ENCODE measurements at places on chromosomes 1 and 21.

GRCh38 chr1:61782771-61783170, 40.5 kb downstream of the PATJ start:
- no peak for DNase-seq

GRCh38 chr1:109719337-109719837, 7.3 kb downstream of the GSTM5 start:
- no peak for DNase-seq

DNA sequence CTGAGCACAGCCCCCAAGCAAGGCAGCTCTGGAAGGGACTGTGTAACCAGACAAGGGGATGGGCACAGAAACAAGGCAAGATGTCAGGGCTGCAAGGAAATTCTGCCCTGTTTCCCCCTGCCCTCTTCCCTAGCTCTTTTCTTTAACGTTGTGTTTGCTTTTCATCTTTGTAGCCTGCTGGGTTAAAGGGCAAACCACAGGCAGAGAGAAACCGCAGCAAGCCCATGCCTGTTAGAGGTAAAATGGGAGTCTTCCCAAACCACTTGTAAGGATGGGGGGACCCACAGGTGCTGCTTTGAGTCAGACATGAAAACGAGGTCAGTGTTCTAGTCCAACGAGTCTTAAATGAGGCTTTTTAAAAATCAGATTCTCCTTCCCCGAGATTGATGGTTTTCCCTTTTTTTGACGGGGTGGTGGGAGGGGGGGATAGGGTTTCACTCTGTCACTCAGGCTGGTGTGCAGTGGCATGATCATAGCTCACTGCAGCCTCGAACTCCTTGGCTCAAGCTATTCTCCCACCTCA, 13.3 kb downstream of the TGFBR3 start:
- DNase-seq = no peak

DNA sequence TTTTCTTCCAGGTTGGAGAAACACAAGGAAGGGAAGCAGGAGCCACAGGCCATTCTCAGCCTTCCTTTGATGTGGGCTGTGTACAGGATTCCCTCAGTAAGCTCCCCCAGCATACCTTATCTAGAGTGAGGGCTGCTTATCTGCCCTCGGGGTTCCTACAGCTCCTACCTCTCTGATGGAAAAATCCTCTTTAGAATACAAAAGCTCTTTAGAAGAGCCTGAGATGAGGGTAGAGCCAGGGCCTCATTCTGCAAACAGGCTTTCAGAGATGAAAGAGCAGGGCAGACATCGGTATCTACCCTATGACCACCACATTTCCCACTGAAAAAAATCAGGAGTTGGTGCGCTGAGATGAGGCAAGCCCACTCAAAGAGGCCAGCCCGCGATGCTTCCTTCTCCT, 85.1 kb downstream of the PLPP3 start:
- no peak for DNase-seq

GRCh38 chr1:27136998-27137542, 17.9 kb downstream of the SLC9A1 start:
- DNase-seq = no peak

- no peak for DNase-seq
Measured at GRCh38 chr1:71276466-71276865, 195.6 kb upstream of the ZRANB2 start.

GRCh38 chr1:218495931-218496330, 150.8 kb downstream of the TGFB2 start:
- no peak for DNase-seq

- DNase-seq = no peak
Measured at GRCh38 chr1:54498383-54499096, 49.5 kb upstream of the ACOT11 start.

GRCh38 chr1:51072043-51072439, 30.0 kb upstream of the C1orf185 start:
- DNase-seq = no peak

DNA sequence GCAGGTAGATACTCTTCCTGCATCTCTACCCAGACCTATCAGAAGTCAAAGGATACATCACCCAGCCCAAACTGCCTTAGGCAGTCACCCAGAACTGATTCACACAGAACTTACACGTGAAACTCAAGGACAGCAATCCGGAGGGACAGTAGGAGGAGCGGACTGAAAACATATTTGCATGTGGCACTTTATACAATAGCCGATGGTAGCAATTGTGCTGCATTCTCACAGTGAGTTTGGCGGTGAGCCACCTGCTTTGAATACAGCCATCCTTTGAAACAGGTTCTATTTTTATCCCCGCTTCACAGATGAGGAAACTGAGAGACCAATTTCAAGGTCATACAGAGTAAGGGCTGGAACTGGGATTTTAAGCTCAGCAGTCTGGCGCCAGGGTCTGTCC, 69.5 kb downstream of the EDEM3 start:
- DNase-seq = no peak

DNA sequence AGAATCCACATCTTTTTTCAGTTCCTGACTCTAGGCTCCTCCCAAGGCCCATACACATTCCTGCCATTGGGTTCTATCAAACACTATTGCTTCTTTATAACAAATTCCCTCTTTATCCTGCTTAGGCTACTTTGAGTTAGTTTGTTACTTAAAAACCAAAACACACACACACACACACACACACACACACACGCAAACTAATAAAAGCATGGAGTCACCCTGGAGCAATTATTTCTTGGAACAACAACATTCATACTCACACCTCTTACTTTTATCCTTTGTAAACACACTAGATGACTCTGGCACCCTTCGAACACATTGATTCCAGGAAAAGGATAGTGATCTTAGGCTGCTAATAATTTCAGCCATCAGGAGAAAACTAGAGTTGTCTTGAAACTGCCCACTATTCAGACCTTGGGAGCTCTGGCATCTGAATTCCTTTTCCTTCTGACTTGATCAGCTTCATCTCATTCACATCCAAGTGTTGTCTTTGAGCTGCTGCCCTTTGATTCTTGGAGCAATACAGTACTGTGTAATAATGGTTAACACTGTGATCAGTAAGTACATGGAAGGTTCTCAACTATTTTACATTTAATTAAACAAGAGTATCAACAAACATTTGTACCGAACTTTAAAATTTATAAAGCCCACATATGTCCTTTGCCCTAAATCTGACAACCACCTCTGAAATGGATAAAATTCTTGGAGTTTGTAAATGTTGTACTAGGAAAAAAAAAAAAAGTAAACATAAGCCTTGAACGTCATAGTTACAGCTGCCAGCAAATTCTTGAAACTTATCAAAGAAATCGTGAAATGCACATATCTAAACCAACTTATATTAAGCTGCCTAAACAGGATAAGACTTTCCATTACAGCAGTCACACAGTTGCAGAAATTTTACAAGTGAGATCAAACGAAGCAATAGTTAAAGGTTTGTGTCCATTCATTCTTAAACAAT, 2.8 kb upstream of the SEC22B start:
- DNase-seq = peak; percentile 8

- DNase-seq = no peak
Measured at GRCh38 chr1:231940701-231941100, 314.1 kb downstream of the DISC1 start.

- DNase-seq = no peak
Measured at GRCh38 chr1:201573030-201573429, 34.1 kb downstream of the NAV1 start.

GRCh38 chr1:240555524-240555923, 56.4 kb downstream of the GREM2 start:
- DNase-seq = no peak

DNA sequence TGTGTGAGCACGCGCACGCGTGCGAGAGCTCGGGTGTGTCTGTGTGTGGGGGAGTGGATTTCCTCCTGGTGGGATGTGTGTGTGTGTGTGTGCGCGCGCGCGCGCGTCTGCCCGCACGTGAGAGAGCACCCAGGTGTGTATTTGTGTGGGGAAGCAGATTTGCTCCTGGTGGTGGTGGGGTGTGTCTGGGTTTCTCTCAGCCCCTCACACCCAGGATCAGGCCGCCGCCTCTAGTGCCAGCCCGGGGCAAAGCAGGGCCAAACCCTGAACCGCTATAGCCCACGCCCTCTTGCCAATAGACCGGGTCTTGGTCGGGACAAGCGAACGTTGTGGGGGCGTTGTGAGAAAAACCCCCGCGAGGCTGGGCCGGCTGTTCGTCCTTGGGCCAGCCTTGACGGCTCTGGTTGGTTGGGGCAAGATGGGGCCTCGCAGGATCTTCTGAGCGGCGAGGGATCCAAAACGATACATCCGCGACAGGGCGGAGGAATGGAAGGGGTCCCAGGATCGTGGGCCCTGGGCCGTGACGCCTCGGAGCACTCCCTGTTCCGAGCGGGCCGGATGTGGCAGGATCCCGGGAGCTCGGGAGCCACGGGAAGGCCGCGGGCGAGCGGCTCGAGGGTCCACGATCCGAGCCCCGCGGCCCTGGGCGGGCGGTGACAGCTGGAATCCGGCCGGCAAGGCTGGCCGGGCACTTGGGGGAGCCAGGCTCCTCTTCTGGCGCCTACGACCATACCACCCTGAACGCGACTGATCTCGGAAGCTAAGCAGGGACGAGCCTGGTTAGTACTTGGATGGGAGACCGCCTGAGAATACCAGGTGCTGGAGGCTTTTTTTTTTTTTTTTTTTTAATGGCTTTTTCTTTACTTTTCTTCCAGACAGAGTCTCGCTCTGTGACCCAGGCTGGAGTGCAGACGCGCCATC, 68.2 kb downstream of the RNF187 start:
- no peak for DNase-seq

DNA sequence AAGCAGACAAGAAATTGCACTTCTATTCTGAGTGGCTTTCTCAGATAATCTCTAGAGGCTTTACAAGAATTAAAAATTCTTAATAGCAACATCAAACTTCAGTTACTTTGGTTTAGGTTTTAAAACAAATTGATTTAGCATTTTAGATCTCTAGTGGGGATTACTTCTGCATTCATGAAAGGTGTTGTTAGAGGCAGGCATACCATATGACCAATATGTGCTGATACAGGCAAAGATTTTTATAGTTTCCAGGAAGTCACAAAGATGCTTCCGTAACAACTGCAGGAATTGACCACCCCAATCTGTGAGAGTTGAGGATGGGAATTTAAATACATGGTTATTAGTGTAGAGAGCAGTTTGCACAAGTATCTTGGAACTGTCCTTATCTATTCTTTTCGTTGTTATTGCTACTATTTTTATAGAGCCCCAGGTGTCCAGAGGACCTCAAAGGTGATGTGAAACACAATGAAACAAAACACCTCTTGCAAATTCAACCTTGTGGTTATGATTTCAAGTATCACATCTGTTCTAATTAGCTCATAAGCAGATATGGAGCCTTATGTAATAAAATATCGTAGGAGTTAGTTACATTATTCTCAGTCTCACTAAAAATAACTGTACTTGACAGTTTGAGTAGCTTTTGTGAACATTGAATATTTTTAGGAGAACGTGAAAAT, 512.7 kb upstream of the ADGRL4 start:
- no peak for DNase-seq

- no peak for DNase-seq
Measured at GRCh38 chr1:201282931-201283829, at the start of gene PKP1. Gene PKP1 (plus strand): TSS chr1:201283506. CDS start chr1:201283703, 197 bp downstream.

GRCh38 chr1:3237570-3237969, 168.6 kb downstream of the PRDM16 start:
- no peak for DNase-seq

GRCh38 chr1:52400131-52400530, 4.1 kb downstream of the ORC1 start:
- no peak for DNase-seq

Measured in neuronal stem cell (in vitro differentiated cells).